ENCODE measurements at places on chromosomes 7 and 10.
A peak's percentile ranks its signal among the peaks of the same experiment; 100 is the strongest.

GRCh38 chr10:133401981-133402725 is 8.2 kb downstream of the MTG1 start:
- no peak for DNase-seq

GRCh38 chr10:14593806-14594205 is 180.9 kb downstream of the FAM107B start:
- no peak for DNase-seq

DNA sequence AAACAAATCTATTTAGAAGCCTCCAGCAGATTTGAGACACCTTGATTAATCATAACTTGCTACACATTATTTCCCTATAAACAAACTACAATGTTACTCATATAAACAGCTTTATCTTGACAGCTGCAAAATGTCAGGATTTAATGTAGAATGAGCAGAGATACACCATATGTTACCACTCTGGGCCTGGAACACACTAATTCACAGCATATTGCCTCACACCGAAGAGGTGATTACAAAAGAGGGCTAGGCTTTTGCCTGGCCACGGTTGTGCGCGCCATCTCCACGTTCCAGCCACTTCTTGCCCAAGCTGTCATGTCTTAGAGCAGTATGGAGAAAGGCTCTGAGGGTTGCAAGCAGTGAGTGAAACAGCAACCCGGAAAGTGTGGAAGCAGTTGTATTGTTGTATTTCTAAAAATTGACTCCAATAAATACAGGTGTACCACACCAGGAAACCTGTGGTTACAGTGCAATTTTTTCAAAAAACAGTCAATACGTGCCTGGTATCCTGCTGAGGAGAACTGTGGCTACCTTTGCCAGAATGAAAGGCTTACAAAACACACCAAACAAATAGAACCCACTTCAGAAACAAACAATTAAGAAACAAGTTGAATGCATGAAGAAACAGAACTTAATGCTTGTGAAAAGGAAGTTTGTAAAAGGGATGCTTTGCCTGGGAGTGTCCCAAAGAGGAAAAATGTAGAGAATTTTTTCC is 498.1 kb downstream of the PLXNA4 start:
- DNase-seq, result no peak

DNA sequence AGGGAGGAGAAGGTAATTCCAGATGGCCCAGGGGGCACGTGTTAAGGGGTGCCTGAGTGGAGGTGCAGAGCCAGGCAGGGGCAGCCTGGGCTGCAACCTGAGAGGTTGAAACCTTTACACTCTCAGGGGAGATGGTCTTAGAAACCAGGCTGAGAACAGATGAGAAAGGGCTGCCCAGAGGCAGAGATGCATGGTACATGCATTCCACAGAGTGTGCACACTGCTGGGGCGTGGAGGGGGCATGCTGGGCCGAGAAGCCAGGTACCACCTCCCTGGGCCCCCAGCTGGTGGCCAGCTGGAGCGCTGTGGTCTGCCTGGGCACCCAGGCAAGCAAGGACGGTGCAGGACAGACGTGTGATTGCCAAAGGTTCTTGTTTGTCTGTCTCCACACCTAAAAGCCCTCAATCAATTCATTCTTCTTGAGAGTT is 14.1 kb upstream of the CSGALNACT2 start:
- peak; percentile 5 for DNase-seq

GRCh38 chr10:53886325-53887300 is 914.4 kb downstream of the PCDH15 start:
- DNase-seq, result no peak

- no peak for DNase-seq
These were observed 1.9 kb upstream of the NEBL start for GRCh38 chr10:20898866-20899535.

DNA sequence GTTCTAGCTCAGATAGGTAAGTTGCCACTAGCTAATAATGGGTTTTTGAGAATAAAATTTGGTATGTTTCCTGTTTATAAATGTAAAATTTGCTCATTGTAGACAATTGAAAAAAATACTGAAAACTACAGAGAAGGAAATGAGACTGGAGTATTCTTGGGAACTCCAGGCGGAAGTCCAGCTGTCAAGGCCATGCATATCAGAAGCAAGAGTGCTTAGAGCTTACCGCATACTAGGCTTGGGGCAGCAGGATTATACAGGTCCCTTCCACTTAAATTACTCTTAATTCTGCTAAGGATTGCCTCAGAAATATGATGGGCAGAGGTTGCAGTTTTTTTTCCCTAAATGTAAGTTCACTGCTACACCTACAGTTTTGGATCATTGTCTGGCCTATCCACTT is 26.6 kb downstream of the UMAD1 start:
- no peak for DNase-seq

DNA sequence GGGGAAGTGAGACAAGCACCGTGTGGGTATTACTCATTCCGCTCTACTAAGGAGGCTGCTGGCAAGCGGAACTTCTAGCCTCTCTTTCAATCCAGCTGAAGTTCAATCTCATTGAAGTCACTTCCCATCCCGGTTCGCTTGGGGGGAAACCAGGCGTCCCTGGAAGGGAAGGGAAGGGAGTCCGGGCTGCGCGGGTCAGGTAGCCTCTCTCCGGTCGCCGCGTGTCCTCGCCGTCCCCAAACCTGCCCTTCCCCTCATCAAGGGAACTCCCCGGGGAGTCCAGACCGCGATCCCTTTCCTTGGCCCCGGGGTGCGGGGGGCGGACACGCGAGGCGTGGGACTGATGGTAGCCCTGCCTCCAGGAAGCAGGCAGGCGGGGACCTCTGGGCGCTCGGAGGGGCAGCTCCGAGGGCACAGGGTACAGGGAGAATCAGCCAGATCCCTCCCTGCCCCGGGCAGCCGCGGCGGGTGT is 598 bp upstream of the ZEB1 start:
- DNase-seq, result peak; percentile 81

GRCh38 chr7:147756300-147756699 is 834.3 kb upstream of the C7orf33 start:
- DNase-seq, result no peak

GRCh38 chr10:81104494-81104893 is 566.8 kb downstream of the SH2D4B start:
- no peak for DNase-seq

- DNase-seq, result no peak
These were observed 20.4 kb downstream of the PPA1 start for GRCh38 chr10:70212879-70213278.

DNA sequence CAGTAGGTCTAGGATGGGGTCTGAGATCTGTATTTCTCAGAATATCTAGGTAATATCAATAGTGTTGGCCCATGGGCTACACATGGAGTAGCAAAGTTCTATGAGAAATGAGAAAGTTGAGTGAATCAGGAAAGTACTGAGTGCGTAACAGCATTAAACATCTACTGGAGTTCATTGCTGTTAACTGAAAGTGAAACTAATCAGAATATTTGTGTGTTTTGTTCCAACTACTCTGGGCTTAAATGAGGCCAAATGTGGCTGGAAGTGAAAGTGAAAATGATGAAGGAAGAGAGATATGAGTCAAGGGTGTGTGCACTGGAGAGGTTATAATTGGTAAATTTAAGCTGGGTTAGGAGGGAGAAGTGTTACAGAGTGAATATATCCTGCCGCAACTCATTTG is 46.5 kb downstream of the TMEM106B start:
- DNase-seq, result peak; percentile 45

GRCh38 chr7:83494683-83495082 is 154.3 kb downstream of the SEMA3E start:
- no peak for DNase-seq

DNA sequence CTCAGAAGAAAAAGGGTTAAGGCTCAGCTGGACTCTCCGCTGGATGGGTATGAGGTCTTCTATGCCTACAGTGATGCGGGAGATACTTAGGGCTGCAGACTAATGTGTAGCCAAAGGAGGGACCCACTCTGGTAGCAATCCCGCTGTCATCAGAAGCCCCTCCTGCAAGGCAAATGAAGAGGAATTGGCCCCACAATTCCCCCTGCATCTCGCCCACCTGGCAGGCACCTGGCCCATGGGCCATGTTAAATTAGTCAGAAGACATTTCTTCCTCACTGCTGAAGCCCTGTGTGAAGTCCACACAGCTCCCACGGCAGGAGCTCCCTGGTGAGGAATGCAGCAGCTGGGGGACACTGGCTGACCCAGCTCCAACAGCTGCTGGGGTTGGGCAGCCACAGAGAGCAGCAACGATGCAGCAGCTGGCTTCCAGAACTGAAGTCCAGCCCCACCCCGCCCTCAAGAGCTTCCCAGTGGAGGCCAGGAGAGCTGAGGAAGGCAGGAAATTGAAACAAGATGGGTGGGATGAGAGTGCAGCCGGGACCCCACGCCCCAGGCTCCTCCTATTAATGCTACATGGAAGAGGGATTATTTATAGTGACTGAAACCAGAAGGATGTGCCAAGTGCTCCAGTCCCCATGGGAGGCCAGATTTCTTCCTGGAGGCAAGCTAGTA is 5.5 kb downstream of the VSTM4 start:
- no peak for DNase-seq

DNA sequence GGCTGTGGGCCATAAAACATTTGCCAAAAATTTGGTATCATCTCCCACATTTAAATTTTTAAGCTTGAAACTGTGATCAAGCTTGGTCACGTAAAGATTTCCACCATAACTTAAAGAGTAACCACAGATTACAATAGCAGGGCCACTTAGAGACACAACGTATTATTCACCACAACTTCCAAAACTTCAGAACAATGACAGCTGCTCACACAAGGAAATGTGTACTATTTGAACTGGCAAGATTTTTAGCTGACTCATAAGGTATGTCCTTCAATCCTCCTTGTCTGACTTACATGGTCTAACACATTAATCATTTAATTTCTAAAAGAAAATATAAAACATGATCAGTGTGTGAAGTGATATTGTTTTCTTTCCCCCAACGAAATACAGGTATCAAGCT is 234.5 kb downstream of the PARD3 start:
- no peak for DNase-seq

GRCh38 chr10:3622845-3623621 is 162.0 kb downstream of the KLF6 start:
- DNase-seq, result no peak

DNA sequence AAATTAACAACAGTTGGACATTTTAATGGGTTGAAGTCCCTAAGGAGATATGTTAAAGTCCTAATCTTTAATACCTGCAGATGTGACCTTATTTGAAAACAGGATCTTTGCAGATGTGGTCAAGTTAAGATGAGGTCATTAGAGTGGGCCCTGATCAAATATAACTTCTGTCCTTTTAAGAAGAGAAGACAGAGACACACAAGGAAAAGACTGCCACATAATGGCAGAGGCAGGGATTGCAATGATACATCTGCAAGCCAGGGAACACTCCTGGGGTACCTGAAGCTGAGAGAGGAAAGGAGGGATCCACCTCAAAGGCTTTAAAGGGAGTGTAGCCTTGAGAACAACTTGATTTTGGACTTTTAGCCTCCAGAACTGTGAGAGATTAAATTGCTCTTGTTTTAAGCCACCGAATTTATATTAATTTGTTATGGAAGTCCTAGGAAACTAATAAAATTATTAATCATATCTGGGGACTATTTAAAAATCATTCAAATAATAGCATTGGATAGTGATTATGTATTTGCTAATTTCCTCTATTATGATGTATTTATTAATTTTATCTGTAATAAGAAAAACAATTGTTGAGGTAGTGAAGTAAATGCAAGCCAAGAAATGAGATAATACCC is 700.0 kb upstream of the PCDH15 start:
- no peak for DNase-seq

- DNase-seq, result no peak
These were observed 26.9 kb upstream of the EPHB6 start for GRCh38 chr7:142827951-142828500.

DNA sequence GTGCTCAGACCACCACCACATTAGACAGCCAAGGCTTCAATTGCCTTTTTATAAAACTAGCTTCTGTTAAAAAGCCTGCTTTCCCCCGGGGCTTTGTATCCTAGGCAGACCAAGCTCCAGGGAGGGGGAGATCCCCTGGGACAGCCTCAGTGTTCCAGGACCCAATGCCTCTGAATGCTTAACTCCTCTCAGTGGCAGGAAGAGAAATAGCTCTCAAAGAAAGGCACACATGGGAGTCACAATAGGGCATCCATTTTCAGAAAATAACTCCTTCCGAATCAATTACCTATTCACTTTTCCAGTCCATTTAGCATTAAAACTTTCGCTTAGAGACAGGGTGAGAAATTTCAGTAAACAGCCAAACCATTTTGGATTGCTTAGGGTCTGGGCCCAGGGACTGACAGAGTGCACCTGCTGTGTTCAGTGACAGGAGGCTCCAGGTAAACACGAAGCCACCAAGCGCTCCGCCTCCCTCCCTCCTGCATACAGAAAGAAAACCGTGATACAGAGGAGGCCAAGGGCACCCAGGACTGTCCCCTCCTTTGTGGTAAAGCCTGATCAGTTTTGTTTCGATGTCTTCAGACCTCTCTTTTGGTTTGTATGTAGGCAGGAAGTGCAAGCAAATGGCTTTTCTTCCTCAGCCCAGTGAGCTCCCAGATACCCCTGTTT is 599.7 kb downstream of the KCNMA1 start:
- DNase-seq, result no peak

DNA sequence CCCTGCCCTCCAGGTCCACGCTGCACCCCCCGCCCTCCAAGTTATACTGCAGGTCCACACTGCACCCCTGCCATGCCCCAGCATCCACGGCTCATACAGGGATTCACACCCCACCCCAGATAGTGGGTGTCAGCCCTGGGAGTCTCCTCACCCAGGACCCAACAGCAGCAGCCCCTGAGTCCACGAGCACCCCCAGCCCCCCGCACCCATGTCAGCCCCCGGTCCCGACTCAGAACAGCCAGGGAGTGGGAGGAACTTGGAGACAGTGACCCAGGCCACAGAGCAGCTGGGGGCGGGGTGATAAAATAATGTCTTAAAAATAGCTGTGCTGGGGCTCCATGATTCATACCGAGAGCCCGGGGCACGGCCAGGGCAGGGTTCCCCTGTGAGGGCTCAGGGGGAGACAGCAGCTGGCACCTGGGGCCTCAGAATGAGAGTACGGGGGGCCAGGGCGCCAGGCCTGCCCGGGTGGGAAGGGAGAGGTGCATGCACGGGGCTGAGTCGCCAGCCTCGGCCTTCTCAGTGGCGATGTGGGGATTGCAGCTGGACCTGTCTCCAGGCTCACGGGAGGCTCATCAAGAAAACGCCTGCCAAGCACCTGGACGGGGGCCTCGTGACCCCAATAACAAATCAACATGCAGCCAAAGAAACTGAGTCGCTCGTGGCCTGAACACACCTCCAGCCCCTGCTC is 29.8 kb downstream of the ADAP1 start:
- peak; percentile 51 for DNase-seq

DNA sequence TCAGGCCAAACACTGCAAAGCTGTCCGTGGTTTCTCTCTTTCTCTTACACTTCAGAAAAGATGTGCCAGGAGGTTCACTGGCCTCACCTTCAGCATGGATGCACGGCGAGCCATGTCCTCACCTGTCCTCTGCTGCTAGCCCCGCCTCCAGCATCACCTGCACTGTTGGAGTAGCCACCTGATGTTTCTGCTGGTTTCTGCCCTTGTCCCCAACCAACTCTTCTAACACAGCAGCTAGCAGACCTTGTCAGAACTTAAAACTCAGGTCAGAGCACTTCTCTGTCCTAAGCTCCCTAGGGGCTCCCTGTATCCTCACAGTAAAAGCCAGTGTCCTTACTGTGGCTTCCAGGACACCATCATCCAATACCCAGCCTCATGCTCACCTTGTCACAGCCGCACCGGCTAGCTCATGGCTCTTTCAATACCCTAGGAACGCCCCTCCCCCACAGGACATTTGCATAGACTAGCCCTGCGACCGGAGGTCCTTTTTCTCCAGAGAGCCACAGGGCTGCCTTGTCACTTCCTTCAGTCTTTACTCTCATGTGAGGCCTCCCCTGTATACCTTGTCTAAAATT is 15.2 kb downstream of the PALD1 start:
- DNase-seq, result no peak

- no peak for DNase-seq
These were observed 12.9 kb upstream of the SNX10 start for GRCh38 chr7:26278770-26279169.

Measured in activated naive CD4-positive, alpha-beta T cell treated with anti-CD3 and anti-CD28 coated beads, Interleukin-2, amount 10 ng/mL, durations not matched to agents 7 days and 5 days (primary cell).